Stimulated activated CD8-positive, alpha-beta memory T cell treated with anti-CD3 and anti-CD28 coated beads, Interleukin-2, amount 100 ng/mL, for 1 hour (primary cell): ENCODE measurements at places on chromosomes 5 and 9.
A peak's percentile ranks its signal among the peaks of the same experiment; 100 is the strongest.

DNA sequence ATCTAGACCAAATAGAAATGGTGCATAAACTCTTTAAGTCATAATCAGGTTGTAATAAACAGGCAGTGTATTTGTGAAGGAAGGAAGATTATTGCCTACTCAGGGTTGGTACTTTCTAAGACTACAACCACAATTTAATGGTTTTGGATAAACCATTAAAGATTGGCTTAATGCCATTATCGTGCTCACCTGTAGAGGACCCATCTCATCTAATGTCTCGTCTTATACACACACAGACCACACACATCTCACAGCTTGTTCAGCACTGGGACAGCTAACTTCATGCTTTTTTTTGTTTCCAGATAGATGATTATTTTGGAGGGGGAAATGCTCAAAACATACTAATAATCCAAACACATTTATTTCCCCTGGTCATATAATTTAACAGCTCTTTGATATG, 175.7 kb upstream of the SLC12A2 start:
- DNase-seq = no peak

DNA sequence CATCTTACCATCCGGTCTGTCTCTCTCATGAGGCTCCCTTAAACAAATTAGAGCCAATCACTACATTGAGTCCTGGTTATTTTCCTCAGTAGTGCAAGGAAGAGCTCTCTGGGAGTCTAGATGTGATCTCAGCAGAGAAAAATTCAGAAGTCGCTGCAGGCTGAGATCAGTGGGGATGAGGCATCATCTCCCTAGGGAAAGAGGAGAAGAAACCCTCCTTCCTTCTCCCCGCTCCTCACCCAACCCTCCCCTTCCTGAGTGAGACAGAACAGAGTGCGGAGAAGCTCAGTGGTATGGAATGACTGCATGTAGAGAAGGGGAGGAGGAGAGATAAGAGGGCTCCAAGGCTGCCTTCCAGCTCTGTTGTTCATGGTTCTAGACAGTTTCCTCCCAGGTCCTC, 80.5 kb downstream of the PAPPA start:
- DNase-seq = no peak

DNA sequence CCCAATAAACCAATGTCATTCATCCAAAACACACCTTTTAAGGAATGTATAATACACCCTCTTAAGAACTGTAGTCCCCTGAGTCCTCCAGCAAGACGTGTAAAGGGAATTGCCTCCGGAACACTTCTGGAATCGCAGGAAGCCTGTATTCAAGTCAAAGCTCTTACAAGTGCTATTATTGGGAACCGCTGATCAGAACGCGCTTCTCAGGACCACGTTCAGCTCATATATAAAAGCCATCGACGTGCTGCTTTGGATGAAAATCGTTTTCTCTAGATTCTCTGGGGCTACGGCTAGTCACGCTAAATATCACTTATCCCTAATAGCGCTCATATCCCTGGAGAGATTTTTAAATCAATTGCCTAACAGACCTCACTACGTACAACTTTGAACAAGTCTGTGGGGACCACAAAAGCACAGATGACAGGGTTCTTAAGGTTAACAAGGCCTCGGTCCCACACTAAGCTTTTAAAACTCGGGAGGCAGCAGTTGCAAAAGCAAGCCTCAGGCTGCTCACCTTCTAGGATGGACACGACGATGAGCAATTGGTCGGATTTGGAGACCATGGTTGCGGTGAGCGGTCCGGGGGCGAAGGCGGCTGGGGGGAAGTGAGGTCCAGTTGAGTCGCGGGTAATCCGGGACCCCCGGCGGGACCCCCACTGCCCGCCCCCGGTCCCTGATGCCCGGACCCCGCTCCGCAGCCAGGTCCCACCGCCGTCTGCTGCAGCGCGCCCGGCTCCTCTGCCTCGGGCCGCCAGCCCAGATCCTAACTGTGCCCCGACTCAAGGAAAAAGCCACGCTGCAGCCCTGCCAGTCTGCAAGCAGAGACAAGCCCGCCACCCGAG, 548 bp downstream of the CEP120 start:
- peak; percentile 2 for DNase-seq

GRCh38 chr5:38451074-38451725, 105.2 kb downstream of the LIFR start:
- DNase-seq = no peak

- DNase-seq = no peak
These were observed 54.2 kb upstream of the BASP1 start for GRCh38 chr5:17163221-17163620.

DNA sequence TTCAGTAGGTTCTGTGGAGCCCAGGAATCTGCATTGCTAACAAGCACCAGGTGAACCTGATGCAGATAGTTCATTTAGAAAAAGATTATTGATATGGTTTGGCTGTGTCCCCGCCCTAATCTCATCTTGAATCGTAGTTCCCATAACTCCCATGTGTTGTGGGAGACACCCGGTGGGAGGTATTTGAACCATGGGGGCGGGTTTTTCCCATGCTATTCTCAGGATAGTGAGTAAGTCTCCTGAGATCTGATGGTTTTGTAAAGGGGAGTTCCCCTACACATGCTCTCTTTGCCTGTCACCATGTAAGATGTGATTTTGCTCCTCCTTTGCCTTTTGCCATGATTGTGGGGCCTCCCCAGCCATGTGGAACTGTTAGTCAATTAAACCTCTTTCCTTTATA, 212.0 kb downstream of the RAB3C start:
- no peak for DNase-seq

GRCh38 chr5:95130941-95131340, 154.0 kb downstream of the MCTP1 start:
- DNase-seq = no peak

DNA sequence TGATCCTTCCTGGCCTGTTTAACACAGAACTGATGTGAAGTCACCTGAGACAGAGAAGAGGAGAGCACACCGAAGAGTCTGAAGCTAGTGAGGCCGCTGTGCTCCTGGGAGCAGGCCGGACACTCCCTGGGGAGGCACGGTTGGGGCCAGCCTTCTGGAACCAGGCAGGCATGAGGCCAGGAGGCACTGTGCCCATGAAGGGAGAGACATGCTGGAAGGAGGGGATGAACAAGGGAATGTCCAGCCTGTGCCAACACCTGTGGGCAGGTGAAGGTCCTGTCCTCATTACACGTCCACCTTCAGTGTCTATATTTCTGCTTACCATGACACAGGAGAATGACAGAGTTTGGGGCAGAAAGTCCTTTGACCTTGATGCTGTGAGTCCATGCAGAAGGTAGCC, 183.8 kb upstream of the S1PR3 start:
- DNase-seq = no peak

DNA sequence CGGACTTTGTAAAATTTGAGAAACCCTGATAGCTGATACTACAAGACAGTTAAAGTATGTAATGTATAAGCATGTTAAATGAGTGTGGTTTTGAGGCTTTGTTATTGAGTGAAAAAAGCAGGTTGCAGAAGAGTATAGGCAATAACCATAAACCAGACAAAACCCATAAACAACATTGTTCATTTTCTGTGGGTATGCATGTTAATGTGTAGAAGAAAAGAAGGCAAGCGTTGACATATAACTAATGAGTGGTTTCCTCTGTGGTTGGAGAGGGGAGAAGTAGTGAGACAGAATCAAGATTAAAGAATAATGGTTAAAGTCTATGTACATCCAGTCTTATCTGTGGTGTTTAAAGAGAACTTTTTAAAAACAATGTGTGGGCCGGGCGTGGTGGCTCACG, 26.2 kb downstream of the RAD23B start:
- DNase-seq = no peak

DNA sequence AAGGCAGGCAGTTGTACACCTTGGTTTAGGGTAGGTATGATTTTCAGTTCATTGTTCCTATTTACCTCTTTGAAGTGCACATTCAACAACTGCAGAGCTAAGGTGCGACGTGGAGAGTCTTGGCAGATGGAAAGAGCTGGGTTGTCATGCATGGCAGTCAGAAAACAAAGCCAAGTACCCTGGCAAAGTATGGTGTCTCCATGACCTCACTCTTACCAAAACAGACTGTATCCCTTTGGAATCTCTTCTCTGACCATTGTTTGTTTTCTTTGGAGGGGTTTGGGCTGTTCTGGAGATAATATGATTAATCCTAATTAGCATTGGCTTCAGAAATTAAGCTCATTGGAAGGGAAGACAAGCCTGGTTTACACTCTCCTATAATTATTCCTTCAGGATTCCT, 665.7 kb downstream of the DNAH5 start:
- DNase-seq = no peak

DNA sequence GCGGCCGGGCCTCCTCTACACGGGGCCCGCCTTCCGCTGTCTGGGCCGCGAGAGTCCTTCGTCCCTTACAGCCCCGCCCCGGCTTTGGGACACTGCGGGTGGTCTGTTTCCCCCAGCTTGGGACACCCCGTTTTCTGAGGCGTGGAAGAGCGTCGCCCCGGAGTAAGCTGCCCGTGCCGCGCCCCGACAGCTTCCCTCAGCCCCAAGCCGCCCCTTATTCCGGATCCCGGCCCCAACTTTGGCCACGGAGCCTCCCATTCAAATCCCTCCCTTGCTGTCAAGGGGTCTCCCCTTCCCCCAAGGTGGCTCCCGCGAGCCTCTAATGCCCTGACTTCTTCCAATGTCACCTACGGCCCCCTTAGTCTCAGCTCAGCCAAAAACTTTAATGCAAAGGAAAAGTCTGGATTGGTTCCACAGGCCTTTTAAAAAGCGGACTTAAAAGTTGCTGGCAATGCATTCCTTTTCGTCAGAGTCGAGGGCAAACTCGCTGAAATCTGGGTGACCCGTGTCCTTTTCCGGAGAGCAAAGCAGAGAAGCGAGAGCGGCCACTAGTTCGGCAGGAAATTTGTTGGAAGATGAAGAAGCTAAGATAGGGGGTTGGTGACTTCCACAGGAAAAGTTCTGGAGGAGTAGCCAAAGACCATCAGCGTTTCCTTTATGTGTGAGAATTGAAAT, 19.8 kb downstream of the EXOSC2 start:
- DNase-seq = no peak

GRCh38 chr5:93922551-93922950, 181.2 kb upstream of the POU5F2 start:
- DNase-seq = no peak

DNA sequence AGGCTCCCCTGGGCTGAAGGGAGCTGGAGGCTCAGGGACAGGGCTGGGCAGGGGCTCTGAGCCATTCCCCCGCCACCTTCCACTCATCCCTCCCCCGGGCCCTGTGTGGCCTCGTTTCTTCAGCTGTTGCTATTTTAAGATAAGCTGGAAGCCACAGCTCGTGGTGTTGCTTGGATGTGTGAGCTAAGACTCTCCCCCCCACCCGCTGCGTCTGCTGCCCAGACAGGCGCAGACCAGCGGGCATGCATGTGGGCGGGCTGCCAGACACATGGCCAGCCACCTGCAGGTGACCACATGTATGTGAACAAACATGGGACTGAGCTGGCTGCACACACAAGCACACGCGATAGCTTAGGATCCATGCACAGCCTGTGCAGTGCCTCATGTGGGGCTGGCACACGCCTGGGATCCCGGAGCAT, 8.7 kb downstream of the SNCB start:
- no peak for DNase-seq

DNA sequence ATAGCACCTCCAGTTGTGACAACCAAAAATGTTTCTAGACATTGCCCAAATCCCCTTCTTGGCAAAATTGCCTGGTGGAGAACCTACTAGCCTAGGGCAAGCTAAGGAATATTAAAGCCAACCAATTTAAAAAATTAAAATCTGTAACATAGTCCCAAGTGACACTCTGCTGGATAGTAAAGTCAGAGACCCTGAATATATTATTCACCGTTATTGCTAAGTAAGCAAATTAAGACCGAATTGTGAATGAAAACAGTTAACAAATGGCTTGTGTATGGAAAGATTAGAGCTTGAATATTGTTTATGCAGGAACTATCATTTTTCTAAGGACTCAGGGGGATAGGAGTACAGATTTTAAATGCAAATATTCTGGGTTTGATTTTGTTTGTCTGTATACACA, 208.1 kb downstream of the DMAC1 start:
- no peak for DNase-seq

GRCh38 chr5:154771383-154771901, 16.3 kb downstream of the LARP1 start:
- no peak for DNase-seq
